ENCODE measurements at places on chromosomes 5 and 9.
A peak's percentile ranks its signal among the peaks of the same experiment; 100 is the strongest.

- no peak for DNase-seq
Observed at GRCh38 chr5:91419136-91419535, 36.0 kb upstream of the ARRDC3 start.

DNA sequence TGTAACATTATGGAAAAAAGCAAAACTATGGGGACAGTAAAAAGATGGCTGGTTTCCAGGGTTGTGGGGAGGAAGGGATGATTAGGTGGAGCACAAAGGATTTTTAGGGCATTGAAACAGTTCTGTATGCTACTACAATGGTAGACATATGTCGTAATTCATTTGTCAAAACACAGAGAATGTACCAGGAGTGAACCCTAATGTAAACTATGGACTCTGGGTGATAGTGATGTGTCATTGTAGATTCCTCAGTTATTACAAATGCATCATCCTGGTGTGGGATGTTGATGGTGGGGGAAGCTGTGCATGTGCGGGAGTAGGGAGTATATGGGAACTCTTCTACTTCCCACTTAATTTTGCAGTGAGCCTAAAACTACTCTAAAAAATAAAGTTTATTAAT, 135.0 kb upstream of the GABRP start:
- no peak for DNase-seq

- DNase-seq, result no peak
Observed at GRCh38 chr9:86763791-86764190, 183.5 kb downstream of the GAS1 start.

- no peak for DNase-seq
Observed at GRCh38 chr9:123997665-123998277, 13.8 kb upstream of the LHX2 start.

- no peak for DNase-seq
Observed at GRCh38 chr9:18920141-18921084, 112.6 kb downstream of the SAXO1 start.

- DNase-seq, result peak; percentile 31
Observed at GRCh38 chr5:137146402-137146890, 352.7 kb downstream of the SPOCK1 start.

- DNase-seq, result no peak
Observed at GRCh38 chr9:6641561-6641960, 4.0 kb downstream of the GLDC start.

GRCh38 chr9:14312719-14313377, 1.1 kb downstream of the NFIB start:
- peak; percentile 49 for DNase-seq

DNA sequence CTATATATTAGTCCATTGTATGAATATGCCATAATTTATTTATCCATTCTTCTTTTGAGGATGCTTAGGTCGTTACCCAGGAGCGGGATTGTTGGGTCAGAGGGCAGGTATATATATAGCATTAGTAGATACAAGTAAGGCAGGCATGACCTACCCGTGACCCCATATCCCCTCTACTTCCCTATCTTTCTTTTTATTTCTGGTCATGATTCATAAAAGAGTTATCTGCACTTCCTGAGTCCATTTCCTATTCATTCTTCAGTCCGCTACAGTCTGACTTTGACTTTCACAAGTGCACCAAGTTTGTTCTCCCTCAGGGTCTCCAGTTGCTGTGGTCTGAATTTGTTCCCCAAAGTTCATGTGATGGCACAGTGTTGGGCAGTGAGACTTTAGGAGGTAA, 6.9 kb downstream of the RHOBTB3 start:
- no peak for DNase-seq

DNA sequence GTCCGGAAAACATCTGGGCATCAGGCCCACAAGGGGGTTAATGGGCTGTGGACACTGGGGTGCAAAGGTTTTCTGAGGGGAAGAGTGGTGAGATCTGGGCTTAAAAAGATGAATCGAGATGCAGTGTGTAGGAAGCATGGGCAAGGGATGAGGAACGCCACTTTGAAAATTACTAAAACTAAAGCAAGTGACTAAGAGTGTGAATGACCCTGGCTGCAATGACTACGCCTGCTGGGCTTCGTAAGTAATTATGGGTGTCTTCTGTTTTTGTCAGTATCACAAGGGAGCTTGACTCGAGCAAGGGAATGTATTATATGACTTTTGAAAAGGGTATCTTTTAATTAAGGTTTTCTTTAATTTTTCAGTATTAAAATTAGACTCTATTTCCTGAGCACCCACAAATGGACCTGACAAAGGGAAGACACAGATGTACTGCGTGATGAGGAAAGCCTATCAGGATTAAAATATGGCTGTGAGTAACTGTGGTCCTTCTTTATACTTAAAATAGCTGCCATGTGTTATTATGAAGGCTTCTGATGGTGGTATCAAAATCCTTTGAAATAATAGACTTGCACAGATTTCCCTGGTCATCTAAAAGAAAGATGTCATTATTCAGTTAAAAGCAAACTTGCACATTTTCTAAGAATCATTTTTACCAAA, 4.2 kb downstream of the CTXN3 start:
- DNase-seq, result no peak

DNA sequence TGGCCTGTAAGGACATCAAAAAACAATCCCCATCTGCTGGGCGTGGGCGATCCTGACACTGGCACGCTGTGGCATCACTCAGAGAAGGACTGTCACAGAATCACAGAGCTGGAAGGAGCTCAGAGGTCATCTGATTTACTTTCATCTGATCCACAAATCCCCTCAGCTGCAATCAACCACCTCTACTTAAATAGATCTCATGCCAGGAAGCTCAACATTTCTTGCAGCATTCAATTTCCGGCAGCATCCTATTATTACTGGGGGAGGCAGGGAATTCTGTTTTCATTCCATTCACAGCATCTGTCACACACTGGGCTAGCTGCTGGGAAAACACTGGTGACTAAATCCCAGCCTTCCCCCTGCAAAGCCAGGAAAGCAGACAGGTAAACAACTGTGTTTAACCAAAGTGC, 38.3 kb downstream of the RETREG1 start:
- no peak for DNase-seq

DNA sequence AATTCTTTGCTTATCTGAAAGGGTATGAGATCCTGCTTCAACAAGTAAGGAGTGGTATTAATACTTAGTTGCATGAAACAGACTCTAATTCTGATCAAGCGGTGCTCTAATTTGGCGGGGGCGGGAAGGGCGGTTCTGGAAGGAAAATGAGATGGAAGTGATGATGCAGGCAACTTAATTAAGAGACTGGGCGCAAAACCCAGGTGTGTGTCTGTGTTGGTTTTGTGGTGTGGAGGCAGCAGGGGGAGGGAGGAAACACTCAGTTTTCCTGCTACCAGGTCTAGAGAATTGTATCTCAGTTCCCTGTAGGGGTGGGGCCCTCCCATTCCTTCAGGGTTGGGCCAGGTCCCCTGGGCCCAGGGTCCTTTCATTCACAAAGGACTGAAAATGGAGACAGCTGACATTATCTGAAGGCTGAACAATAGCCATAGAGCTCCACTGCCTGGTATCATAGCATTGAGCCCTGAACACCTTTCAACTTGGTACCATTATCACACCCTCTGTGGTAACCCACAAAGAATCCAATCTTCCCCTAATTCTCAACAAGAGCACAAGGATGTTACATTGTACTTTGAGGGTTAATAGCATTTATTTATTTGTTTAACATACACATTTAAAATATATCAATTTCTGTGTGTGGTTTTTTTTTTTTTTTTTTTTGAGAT, 17.2 kb upstream of the C5orf47 start:
- DNase-seq, result no peak

DNA sequence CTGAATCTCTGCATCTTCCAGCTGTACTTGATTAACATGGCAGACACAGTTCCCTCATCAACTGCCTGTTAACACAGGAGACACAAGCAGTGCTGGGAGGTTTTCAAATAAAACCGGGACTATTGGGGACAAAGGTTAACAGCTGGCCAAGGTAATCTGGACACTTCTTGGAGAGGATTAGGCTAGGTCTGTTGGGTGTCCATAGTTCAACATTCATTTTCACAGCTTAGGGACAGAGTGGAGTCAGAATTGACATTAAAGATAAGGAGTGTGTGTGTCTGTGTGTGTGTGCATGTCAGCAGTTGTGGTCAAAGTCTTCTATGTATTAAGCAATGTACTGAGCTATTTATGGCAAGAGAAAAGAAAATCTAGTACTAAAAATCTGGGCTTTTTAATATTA, 216.2 kb downstream of the MED10 start:
- no peak for DNase-seq

DNA sequence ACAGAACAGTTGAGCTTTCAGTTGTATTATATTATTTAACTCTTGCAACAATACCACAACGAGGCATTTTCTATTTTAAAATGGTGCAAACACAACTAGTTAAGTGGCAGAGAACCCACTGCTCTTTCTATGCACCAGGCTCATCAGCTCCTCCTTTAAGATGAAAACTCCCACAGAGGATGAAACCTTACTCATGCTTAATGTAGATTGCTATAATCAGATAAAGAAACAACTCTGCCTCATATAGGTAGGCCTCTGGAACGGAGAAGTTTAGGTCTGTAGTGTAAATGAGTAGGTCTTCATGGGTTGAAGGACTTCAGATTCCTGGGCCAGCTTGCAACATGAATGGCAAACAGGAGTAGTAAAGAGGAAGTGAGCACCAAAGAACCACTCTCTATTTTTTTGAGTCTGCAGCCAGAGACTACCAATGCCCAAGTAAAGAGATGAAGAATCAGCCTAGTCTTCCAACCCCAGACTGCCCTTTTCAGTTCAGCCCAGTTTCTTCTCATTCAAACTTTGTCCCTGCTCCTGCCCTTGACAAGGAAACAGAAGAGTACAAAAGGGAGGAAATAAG, 33.9 kb downstream of the HACD4 start:
- DNase-seq, result no peak

- DNase-seq, result no peak
Observed at GRCh38 chr9:134930398-134930797, 12.7 kb upstream of the FCN1 start.

GRCh38 chr5:132876020-132876759, 2.7 kb downstream of the LEAP2 start:
- DNase-seq, result no peak

GRCh38 chr9:106859957-106860720, 2.8 kb upstream of the ZNF462 start:
- peak; percentile 43 for DNase-seq

GRCh38 chr5:9774472-9775079, 144.4 kb upstream of the TAS2R1 start:
- DNase-seq, result no peak

- DNase-seq, result no peak
Observed at GRCh38 chr5:41648996-41649395, 138.6 kb upstream of the PLCXD3 start.

GRCh38 chr5:170503990-170504596, at the start of gene KCNIP1:
Gene KCNIP1 (plus strand): TSS chr5:170504020.
- no peak for DNase-seq

- no peak for DNase-seq
Observed at GRCh38 chr5:1298723-1299510, 4.0 kb upstream of the TERT start.

GRCh38 chr9:33714989-33715388, 80.4 kb upstream of the PRSS3 start:
- DNase-seq, result no peak

GRCh38 chr5:150206098-150206778, 16.4 kb downstream of the SLC6A7 start:
- no peak for DNase-seq

GRCh38 chr5:78600687-78601414, 47.7 kb downstream of the LHFPL2 start:
- no peak for DNase-seq

- DNase-seq, result no peak
Observed at GRCh38 chr5:147369742-147370374, 135.0 kb downstream of the STK32A start.

DNA sequence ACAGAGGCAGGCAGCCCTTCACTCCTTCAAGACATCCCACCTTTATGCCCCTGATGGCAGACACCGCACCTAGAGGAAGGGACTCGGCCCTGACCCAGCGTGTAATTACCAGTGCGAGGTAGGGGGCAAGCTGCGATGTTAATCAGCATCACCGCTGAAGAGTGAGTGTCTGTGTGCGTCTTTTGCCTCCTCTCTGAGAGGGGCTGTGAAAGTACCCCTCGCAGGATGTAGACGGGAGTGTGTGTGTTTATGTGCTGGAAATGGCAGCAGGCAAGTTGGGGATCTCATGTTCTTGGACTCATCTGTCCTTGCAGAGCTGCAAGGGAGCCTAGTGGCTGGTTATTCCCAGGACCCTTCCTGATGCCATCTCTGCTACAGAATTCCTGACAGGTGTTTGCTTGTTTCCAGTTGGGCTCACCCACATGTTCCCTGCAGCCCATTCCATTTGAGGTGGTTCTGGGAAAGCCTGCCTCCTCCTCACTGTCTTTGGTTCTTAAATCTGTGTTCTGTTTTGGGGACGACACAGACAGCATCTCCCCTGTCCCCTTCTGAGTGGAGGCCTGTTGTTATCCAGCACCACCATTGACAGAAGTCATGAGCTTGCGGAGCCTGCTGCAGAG, 70.5 kb downstream of the ZNF618 start:
- DNase-seq, result no peak

DNA sequence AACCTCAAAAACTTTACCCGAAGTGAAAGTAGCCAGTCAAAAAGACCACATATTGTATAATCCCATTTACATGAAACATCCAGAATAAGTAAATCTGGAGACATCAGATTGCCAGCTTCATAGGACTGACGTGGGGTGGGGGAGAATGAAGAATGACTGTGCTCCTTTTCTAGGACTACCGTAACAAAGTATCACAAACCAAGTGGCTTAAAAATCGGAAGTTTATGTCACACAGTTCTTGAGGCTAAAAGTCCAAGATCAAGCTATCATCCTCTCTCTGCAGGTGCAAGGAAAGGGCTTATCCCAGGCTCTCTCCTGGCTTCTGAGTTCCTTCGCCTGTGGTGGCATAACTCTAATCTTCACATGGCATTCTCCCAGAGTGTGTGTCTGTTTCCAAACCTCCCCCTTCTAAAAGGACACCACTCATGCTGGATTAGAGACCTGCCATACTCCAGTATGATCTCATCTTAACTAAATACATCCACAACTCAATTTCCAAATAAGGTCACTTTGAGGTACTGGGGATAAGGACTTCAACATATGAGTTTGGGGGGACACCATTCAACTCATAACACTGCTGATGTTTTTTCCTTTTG, 25.5 kb downstream of the ADAM19 start:
- DNase-seq, result no peak

- peak; percentile 10 for DNase-seq
Observed at GRCh38 chr5:77210964-77211690, 647 bp downstream of the PDE8B start.

- peak; percentile 35 for DNase-seq
Observed at GRCh38 chr5:132465059-132465707, 25.4 kb downstream of the IRF1 start.

DNA sequence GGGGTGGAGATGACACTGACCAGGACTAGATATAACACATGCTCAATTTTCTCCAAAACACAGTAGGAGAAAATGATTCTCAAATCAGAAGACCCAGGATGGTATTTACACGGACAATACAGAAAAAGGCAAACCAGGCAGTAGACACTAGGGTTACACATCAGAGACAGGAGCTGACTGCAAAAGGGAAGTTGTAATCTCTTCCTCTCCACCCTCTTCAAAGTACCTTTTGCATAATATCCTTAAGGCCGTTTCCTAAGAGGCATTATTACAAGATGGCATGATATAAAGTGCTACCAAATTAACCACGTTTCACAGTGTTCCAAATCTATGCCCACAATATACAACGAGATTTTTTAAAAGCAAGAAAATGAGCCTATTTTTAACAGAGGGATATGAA, 39.2 kb downstream of the YIPF5 start:
- DNase-seq, result no peak

- no peak for DNase-seq
Observed at GRCh38 chr9:89519366-89519805, 21.5 kb upstream of the SEMA4D start.
